AG10803 (cell line): ENCODE measurements at places on chromosomes 13 and 19.

GRCh38 chr19:19637523-19638251, 5.8 kb downstream of the GMIP start:
- no peak for DNase-seq

GRCh38 chr13:51324714-51325420, 14.6 kb upstream of the SERPINE3 start:
- DNase-seq: no peak

DNA sequence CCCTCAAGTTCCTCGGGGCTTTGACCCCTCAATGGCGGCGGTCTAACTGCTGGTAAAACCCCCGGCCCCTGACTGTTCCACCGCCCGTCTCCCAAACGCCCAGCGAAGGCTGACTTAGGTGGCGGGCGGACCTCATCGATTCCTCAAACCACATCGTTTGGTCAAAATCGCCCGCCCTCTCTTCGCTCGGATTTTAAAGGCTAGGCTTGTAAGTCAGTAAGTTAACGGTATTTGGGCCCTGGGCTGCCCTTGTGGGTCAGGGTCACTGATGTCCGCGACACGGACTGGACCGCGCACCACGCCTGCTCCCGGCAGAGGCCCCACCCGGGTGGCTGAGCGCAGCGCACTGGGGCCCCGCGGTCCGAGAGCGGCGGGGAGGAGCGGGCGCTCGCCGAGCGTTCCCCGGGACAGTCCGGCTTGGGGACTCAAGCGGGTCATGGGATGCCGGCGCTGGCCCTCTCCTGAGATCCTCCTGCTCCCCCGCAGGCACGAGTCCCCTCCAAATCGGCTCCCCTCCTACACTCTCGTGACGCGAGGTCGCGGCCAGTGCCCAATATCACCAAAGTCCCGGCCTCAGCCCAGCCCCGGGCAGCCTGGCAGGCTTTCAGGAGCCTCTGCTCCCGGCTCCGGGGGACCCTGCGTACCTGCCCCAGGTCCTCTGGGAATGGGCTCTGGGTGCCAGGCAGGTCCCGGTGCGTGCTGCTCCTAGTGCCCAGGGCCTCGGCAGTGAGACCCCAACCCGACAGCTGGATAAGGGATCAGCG, 1.0 kb downstream of the FLT1 start:
- no peak for DNase-seq

GRCh38 chr13:113499936-113500335, 9.4 kb upstream of the DCUN1D2 start:
- DNase-seq: peak; percentile 22

DNA sequence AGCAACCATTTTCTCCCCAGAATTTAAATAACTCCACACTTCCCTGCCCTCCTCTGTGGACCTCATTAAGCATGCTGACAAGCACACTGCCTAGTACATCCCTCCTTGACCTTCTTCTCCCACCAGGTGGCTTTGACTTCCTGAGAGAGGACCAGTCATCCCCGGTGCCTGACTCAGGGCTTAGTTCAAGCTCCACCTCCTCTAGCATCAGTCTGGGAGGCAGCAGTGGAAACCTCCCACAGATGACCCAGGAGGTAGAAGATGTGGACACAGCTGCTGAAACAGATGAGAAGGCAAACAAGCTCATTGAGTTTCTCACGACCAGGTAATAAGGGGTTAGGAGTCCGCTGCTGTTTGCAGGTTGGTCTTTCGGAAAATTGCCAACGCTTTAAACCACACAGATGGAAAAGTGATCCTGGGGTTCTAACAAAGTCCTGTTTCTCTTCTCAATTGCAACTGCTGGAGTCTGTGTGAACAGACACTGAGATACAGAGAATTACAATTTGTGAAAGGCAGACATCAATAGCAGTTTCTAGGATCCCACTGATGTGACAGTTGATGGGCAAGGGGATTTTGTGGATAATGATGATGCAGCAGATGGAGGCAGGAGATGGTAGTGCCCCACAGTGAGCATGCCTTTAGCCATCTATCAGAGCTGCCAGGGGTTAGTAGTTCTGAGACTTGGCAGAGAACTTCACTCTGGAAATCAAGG, 86.7 kb downstream of the ZAR1L start:
- DNase-seq: peak; percentile 13

- peak; percentile 83 for DNase-seq
Measured at GRCh38 chr19:45577111-45577905, 7.3 kb downstream of the OPA3 start.

GRCh38 chr13:32060401-32060878, 28.9 kb downstream of the FRY start:
- no peak for DNase-seq

DNA sequence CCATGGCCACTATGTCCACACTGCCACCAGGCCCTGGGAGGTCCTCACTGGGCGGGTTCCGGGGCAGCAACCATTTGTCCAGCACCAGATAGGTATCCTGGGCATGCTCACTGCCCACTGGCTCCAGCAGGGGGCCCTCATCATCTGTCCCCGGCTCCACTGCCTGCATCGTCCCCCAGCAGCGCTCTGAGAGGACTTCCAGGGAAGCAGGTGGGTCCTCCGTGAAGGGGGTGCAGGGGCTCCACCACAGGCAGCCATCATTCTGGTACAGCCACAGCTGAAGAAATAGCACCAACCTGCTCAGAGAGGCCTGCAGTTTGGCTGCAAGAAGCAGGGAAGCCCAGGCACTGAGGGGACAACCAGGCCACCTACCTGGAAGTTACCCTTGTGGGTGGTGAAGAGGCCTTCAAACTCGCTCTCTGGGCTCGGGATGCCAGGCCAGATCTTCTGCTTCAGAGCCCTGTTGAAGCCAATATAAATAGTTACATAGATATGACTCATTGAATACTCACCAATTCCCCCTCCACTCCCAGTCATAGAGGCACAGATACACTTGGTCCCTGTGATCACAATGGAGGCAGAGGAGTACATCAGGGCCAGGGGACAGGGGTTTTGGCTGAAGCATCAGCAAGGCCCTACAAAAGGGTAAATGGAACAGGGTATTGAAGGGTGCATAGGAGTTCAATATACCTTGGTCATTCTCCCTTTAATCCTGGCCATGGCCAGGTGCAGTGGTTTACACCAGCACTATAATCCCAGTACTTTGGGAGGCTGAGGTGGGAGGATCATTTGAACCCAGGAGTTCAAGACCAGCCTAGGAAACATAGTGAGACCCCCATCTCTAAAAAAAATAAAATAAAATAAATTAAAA, 4.1 kb downstream of the SWSAP1 start:
- peak; percentile 66 for DNase-seq

- no peak for DNase-seq
Measured at GRCh38 chr13:74586847-74587246, 452.6 kb upstream of the KLF12 start.

GRCh38 chr13:105928048-105928447, 607.4 kb downstream of the EFNB2 start:
- DNase-seq: no peak

GRCh38 chr19:4909156-4909896, at the start of gene UHRF1:
Gene UHRF1 (plus strand): TSS chr19:4909501. CDS start chr19:4910886, 1,385 bp downstream.
- no peak for DNase-seq

DNA sequence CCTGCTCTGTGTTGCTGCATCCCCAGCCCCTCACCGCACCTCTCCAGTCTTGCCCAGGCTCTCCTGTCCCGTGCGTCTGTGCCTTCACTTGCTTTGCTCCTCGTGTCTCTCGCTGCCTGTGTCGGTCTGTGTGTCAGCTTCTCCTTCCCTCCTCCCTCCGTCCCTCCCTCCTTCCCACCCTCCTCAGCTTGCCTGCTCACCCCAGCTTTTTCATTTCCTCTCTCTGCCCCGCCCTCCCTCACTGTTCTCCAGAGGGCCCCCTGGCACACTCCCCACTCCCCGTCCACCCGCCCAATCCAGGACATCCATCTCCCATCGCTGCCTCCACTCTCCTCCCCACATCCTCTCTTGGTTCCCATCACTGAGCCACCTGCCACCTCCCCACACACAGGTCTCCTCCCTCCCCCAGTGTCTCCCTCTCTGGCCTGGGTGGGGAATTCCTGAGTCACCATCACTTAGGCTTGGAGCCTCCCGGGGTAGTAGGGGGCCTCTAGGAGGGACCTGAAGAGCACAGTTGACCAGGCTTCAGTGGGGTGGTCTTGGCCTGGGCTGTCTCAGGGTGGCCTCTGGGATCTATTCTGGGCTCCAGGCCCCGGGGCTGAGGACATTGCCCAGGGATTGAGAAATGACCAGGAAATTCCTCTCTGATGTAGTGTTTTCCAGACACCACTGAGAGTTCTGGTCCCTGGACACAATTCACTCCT, at the start of gene PTGIR:
Gene PTGIR (minus strand): TSS at position 132 of the 704 bp plus-strand sequence. CDS start 864 bp downstream, outside the sequence.
- DNase-seq: peak; percentile 88

DNA sequence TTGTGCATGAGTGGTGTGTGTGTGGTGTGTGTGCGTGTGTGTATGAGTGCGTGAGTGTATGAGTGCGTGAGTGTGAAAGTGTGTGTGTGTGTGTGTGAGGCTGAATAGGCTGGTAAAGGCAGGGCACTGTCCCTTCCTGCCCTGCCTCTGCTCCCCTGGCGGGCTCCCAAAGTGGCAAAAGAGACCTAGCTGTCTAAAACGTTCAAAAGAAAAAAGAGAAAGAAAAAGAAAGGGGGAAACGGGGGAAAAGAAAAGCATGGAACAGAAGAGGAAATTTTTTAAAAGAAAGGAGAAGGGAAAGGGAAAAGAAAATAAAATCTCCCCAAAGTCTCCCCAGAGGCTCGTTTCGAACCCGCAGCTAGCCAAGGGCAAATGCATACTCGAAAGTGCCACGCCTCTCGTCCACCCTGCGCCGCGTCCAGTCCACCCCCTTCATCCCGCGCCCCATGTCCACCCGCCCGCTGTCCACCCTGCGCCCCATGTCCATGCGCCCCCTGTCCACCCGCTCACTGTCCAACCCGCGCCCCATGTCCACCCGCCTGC, 37.0 kb upstream of the FLT1 start:
- no peak for DNase-seq

- DNase-seq: peak; percentile 34
Measured at GRCh38 chr13:19587635-19588300, 26.4 kb upstream of the TPTE2 start.

DNA sequence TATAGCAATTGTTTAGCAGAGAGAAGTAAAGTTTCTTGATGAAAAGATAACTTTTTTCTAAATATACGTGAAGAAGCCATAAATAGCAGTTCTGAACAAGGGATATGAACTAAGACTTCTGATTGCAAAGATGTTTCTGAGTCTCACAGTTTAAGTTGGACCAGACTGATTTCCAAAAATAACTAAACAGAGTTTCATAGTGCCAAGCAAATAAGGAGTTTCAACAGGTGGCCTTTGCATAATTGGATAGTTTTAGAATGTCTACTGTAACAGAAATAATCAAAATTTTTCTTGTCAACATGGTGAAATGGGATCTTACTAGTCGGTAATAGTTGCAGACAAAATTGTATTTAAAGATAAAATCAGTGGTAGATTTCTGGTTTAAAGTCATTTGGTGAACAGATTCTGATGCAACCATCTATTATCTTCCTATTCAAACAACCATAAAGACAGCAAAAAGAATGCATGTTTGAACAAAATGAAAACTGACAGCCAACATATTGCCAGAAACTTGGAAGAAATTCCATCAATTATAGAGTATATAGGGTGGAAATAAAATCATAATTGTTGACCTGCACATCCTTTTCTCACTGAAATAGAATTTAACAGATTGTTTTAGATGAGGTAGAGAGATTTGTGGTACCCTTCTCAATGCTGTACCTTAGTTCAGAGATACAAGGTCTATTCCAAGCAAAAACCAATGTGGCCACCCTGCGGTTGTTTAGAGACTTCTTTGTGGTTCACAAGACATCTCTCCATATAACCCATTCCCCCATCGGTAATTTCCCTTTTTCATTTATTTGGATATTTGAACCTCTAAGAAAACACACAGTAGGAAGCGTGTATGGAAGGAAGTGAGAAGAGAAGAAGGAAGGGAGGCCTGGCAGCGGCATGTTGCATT, 275.3 kb downstream of the COG6 start:
- no peak for DNase-seq

GRCh38 chr19:10510301-10510802, 6.9 kb downstream of the S1PR5 start:
- DNase-seq: no peak

DNA sequence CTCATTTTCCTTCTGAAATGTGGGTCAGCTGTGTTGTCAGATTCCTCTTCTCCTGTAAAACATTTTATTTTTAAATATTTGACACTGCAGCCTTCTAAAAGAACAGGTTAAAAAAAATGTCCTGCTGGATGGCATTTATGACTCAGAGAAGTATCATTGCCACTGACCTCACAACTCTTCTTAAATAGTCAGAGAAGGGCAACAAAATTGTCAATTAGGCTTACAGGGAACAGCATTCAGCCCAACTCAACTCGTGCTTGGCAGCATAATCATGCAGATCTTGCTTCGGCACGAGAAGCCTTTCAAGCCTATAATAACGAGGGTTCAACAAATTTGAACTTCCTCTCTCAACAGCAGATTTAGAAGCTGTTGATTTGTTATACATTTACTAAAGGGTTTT, 296.7 kb upstream of the DACH1 start:
- peak; percentile 8 for DNase-seq

DNA sequence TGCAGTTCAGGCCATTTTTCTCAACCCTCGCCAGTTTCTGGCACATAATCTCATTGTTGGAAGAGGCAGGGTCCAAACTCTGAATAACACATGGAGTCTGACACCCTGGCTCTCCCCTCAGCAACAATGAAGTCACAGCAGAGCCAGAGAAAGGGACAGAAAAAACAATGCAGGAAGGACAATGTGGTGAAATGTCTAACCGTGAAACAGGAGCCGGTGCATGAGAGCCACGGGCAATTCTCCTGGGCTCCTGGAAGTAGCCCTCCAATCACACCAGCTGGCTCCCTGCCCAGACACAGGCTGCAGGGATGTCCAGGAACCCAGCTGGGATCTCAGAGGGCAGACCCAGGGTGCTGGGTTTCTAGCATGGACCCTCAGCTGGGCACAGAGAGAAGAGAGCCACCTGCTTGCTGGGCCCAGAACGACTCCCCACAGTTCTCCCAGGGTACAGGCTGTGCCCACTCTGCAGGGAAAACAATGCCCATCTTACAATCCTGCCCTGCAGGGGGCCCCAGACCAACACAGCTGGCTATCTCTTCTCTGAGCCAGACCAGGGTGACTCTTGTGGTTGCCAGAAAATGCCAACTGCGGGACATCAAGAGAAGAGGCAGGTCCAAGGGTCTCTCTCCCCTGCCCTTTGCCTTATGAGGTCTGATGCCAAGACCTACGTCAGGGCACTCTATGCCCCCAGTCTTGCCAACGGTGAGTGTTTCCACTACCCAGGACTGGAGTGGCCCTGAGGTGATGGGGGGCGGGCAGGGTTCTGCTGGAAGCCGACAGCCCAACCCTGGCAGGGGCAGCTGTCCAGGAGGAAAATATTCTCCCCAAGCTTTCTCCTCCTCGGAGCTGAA, 64.5 kb downstream of the CEBPG start:
- DNase-seq: peak; percentile 17
